ENCODE measurements at places on chromosomes 6 and 20.

DNA sequence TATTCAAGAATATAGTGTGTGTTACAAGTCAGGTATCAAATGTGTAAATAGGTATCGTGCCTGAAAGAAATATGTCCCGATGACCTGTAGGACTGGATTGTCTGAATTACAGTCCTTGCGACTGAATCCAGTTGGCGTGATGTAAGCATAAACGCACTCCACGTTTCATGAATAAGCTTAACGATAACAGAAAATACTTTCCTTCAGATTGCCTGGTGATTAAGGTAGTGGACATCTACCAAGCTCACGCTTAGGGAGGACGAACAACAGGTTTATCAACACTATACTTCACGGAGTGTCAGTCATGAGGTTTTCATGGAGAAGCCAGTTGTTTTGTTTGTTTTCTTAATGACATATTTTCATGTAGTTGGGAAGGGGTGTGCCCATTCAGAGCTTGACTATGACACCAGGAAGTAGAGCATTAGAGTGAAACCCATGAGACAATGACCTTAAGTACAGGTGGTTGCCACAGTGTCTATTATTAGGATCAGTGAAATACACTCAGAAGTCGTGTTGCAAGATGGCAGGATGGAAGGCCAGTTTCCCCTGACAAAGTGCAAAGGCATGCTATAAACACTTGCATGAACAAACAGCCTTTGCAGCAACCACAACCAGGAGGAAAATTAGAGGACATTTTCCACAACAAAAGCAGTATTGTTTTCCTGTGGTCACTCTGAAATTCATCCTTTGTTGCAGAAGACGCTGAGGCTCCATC, 305.8 kb upstream of the PRDM1 start:
- no peak for DNase-seq

DNA sequence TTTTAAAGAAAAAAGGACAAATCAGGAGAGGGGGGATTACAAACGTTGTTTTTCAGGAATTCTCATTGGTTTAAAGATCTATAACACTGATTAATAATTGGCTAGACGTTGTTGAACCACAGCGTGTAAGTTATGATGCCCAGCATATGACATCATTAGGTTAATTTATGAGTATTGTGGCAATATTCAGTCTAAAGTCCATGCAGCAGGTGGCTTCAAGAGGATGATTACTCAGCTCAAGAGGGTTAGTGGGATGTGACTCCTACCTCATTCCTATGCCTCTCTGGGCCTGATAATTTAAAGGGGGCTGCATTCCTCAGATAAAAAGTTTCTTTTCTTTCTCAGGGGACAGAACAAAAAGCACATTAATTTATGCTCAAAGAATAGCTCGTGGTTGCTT, 1309.0 kb downstream of the EPHA7 start:
- no peak for DNase-seq

DNA sequence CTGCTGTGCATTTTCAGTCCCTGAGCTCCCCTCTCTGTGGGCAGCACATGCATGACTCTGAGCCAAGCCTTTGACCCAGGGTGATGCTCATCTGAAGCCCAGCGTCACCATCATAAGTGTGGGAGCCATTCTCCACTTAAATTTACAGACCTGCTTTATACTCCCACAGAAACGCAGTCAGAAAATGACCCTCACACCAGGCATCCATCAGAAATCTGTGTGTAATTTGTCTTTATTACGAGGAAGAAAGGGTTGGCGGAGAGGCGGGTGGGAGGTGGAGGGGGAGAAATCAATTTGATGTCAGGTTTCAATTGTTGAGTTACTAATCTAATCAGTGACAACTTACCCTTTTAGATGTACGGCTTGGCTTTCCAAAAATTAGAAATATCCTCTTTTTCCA, 353.6 kb downstream of the MAFB start:
- DNase-seq: no peak

DNA sequence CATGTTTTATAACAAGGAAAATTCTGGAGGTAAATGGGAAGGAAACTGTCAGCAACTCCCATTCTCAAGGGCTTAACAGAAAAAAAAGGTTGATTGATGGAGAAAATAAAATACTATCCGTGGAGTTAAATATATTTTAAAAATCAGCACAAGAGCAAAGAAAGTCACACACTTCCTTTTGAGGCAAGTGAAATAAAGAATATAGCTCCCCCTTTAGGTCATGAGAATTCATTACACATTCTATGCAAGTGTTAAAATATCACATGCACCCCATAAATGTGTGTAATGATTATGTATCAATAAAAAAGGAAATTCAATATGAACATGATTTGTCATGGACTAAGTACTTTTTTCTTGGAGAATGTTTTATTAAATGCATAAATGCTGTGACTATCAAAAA, 349.2 kb downstream of the TPBG start:
- DNase-seq: no peak

GRCh38 chr6:25279748-25280343, 672 bp downstream of the CARMIL1 start:
- DNase-seq: no peak

DNA sequence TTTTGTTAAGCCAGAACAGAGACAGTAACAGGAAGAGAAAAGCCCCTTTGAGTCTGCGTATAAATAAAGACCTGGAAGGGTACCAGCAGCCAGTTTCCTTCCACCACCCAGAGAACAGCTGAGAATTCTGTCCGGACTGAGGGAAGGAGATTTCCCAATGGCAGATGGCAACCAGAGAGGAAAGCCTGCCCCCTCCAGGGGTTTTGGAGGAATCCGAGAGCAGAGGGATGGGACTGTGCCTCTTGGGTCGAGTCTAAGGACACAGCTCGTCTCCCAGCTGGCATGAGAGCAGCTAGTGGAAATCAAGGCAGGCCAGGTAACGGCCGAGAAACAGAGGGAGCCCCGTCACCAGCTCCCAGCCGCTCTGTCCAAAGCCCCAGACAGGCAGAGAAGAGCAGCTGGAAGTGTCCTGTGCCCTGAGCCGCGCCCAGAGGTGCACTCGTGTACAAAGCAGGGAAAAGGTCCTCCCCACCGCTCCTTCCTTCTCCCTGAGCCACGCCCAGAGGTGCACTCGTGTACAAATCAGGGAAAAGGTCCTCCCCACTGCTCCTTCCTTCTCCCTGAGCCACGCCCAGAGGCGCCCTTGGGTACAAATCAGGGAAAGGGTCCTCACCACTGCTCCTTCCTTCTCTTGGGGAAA, 134.0 kb upstream of the SNX9 start:
- no peak for DNase-seq

DNA sequence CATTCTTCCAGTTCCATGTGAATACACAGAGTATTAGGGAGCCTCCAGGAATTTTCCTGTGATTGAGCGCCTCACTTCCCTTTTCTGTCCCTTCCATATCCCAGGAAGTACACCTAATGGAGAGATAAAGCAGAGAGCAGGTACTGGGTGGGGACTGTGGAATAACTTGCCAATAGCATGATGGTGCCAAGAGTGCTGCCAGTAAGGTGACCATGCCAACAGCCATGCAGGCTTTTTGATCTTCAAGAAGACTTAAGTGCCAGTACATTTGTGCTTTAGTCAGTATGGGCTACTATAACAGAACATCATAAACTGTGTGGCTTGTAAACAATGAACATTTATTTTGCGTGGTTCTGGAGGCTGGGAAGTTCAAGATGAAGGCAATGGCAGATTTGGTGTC, 160.2 kb upstream of the RIMS1 start:
- DNase-seq: no peak

DNA sequence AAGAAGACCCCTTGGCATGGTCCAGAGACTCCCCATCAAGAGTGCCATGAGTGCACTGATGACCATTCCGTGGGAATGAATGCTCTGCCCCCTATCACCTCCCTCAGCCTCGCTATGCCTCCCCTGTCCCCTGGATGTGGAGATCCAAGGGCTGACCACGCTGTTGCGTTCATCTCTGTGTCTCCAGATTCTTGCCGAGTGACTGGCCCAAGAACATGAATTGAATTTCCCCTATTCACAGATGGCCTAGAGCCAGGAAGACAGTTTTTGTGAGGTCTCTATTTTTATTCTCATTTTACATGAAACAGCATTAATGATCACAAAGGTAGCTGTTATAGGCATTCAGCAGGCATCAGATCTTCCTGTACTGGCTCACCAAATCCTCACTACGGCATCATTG, 33.6 kb downstream of the MAFB start:
- DNase-seq: no peak

DNA sequence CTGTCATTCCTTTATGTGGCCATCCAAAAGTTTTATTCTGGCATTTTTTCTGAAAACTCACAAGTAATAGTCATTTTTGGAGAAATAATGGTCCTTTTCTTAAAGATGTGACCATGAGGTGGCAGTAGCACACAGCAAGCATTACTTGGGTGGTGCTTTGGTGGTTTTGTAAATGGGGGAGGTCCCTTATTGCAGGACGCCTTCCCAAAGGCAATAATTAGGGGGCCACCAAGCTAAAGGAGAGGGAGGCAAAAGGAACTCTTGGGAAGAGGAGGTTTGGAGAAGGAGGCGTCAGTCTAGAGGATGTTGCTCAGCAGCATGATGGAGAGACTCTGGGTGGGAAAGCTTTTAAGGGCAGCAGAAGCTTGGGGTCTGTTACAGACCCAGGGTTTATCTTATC, 422.6 kb upstream of the MMS22L start:
- DNase-seq: peak; percentile 40

GRCh38 chr6:14305624-14306023, 188.1 kb downstream of the CD83 start:
- no peak for DNase-seq

DNA sequence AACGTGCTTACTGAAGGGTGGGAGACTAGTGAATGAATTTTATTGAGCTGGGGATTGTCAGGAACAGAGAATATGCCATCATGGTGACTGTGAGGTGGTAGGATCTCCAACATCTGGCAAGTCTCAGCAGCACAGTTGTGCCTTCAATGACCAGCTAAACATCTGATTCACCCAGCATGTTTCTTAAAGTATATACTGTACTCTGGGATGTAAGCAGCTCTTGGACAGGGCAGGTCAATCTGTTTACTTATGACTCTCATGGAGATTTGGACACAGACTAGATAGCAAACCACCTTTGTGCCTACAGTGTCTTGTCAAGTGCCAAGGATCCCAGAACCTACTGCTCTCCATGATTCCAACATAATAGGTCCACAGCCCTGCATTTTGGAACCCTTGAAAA, 801.0 kb upstream of the CITED2 start:
- no peak for DNase-seq

DNA sequence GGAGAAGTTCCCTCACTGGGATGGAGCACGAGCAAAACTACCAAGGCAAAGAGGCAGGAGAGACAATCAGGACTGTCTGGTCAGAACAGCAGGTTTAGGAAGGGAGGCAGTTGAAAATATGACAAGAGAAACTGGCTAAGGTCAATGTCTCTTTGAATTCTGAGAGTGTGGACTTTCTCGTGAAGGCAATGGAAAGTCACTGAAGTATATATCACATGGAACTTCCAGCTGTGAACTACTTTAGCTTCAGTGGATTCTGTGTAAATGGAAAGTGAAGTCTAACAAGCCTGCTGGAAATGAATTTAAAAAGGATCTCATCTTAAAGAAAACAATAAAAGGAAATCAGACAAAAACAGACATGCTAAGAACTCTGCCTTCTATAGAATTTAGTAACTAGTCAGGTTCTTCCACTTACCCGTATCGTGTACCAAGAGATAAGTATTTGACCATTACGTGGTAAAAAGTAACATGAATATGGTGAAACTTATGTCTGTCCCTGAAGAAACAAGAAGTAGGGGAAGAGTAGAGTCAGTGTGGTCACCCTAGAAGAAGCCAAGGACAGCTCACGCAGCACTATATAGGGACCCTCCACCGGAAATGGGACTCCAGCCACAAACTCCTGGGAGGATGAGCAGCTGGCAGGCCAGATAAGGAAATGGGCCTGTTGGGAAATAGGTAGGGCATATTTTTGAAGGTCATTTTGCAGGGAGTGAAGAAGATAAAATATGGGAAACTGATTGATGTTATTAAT, 123.4 kb downstream of the MAP7 start:
- peak; percentile 46 for DNase-seq

DNA sequence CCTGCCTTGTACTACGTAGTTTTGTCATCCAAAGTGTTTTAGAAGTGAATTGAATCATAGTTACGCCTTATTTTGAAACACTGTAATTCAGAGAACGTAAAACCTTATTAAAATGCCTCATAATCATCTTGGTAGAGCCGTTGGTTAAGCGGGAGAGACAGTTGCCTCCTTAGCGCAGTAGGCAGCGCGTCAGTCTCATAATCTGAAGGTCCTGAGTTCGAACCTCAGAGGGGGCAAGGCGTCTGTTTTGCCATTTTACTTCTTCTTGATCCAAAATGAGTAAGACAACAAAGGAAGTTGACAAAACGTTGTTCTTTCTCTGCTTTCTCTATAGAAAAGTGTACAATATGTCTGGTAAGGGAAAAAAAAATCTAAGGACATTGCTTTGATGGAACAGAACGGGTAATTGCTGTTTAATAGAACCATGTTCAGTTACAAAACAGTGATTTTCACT, 20.7 kb upstream of the TRIM27 start:
- peak; percentile 87 for DNase-seq

DNA sequence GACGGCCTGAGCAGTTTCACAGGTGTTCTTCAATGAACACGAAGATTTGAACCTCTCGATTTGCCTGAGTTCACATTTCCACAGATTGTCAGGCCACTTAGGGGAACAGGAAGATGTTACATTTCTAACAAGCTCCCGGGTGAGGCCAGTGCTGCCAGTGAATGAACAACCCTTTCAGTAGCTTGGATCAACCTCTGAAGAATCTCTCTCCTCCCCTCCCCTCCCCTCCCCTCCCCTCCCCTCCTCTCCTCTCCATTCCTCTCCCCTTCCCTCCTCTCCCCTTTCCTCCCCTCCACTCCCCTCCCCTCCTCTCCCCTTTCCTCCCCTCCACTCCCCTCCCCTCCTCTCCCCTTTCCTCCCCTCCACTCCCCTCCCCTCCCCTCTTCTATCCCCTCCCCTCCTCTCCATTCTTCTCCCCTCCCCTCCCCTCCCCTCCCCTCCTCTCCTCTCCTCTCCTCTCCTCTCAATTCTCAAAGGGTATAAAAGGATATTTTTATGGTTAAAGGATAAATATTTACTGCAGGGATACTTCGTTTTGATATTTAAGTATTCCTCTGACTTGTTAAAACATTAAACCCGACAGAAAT, 114.1 kb upstream of the INSM1 start:
- DNase-seq: no peak

DNA sequence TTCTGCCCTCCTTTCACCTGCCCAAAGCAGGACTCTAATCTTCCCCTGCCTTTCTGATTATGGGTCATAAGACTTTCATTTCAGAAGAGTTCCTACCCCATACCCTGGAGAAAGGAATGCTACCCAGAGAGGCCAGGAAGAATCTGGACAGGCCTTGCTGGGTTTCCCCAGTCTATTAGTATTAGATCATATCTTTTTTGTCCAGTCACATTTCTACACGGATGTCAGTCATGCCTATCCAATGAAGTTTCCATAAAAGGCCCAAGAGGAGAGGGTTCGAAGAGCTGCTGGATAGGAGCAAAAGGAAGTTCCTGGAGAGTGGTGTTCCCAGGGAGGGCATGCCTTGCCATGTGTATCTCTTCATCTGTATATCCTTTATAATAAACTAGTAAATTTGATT, 3.2 kb downstream of the POLH start:
- DNase-seq: no peak

- no peak for DNase-seq
Measured at GRCh38 chr20:35571555-35571954, 29.7 kb downstream of the ERGIC3 start.

All from pons (tissue), 1 donor.